ENCODE measurements at places on chromosomes 6 and 20. TPM values are rescaled to one million over a fixed set of nuclear protein-coding genes. Genes with fewer than 3 reads are reported as not detected.
A peak's percentile ranks its signal among the peaks of the same experiment; 100 is the strongest.

GRCh38 chr6:89961481-89961880, 67.2 kb downstream of the GJA10 start:
- DNase-seq = no peak
- no peaks in the 10 kb centered on the region for H3K27me3 ChIP-seq
- peaks cover 50% of the 10 kb centered on the region for H3K36me3 ChIP-seq
- H3K27ac ChIP-seq = peak overlapping the region; percentile 26
- H3K4me3 ChIP-seq = no peak overlapping the region

DNA sequence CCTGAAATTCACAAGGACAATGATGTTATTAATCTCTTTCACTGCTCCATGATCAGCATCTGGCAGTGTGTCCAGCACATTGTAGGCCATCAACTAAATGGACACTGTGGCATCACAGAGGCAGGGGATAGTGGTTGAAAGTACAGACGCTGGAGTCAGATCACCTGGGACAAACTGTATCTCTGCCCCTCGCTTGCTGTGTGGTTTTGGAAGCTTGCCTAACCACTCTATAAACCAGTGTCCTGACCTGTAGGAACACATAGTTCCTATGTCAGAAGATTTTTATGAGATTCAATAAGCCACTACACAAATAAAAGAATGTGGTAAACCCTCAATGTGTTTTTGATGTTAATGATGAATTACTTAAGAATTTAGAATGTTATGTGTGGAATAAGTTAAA, 219.3 kb upstream of the RNF217 start:
- H3K4me1 ChIP-seq = no peaks in the 10 kb centered on the region
- H3K36me3 ChIP-seq = no peaks in the 10 kb centered on the region
- no peak overlapping the region for H3K4me3 ChIP-seq

- DNase-seq = no peak
- H3K27ac ChIP-seq = peak overlapping the region; percentile 18
- no peak overlapping the region for H3K4me3 ChIP-seq
- H3K36me3 ChIP-seq = peaks cover 2% of the 10 kb centered on the region
- H3K4me1 ChIP-seq = peaks cover 11% of the 10 kb centered on the region
Observed at GRCh38 chr20:25321991-25322390, 68.6 kb downstream of the ABHD12 start.

GRCh38 chr6:53439556-53439955, 90.8 kb upstream of the ELOVL5 start:
- no peak for DNase-seq
- H3K36me3 ChIP-seq = no peaks in the 10 kb centered on the region
- no peak overlapping the region for H3K27ac ChIP-seq
- no peaks in the 10 kb centered on the region for H3K4me1 ChIP-seq

The MAP7 gene
- total RNA-seq = 0.14 TPM

DNA sequence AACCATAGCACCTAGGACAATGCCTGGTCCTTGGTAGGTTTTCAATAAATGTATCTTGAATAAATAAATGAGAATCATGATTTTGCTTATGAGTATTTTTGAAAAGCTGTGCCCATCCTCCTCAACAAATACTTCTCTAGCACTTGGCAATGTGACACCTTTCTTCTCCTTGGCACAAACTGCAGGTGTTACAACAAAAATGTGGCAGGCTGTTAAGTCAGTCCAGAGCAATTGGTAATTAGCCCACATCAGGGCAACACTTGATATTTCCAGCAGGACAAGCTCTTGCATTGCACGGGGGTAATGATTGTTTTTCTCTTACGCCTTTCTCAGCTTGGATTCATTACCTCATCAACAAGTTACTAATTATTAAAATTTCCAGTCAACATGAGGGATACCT, 31.6 kb upstream of the SNX9 start:
- no peak overlapping the region for H3K4me3 ChIP-seq
- no peak for DNase-seq
- peaks cover 2% of the 10 kb centered on the region for H3K27me3 ChIP-seq
- no peaks in the 10 kb centered on the region for H3K4me1 ChIP-seq

- peaks cover 14% of the 10 kb centered on the region for H3K36me3 ChIP-seq
- DNase-seq = no peak
- H3K4me1 ChIP-seq = peaks cover 24% of the 10 kb centered on the region
- H3K27me3 ChIP-seq = no peaks in the 10 kb centered on the region
- no peak overlapping the region for H3K4me3 ChIP-seq
Observed at GRCh38 chr6:108576709-108577108, 16.0 kb downstream of the FOXO3 start.

DNA sequence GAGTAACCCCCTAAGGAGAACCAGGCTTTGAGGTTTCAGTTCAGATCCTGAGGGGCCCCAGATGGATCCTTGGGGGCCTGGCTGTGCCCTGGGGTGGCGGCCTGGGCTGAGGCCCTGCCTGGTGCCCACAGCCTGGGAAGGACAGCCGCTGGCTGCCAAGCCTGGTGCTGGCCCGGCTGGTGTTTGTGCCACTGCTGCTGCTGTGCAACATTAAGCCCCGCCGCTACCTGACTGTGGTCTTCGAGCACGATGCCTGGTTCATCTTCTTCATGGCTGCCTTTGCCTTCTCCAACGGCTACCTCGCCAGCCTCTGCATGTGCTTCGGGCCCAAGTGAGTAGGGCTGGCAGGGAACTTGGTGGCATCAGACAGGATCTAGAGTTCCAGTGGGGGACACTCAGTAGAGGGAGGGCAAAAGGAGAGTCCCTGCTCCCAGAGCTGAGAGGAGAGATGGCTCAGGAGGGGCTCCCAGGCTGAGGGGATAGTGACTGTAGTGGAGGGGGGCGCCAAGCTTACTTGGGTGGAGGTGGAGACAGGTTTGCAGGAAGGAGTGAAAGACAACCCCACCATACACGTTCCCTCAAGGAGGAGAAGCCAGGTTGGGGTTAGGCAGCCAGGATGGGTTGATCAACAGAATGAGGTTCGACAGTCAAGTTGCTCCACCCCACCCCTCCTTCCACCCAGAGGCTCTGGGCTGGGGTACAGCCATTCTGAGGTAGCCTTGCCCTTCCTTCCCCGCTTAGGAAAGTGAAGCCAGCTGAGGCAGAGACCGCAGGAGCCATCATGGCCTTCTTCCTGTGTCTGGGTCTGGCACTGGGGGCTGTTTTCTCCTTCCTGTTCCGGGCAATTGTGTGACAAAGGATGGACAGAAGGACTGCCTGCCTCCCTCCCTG, 9.5 kb downstream of the SLC29A1 start:
- H3K36me3 ChIP-seq = peaks cover 5% of the 10 kb centered on the region
- H3K4me1 ChIP-seq = peaks cover 13% of the 10 kb centered on the region
- no peak overlapping the region for H3K4me3 ChIP-seq
- H3K27me3 ChIP-seq = no peaks in the 10 kb centered on the region
- no peak for DNase-seq

GRCh38 chr20:19025430-19026120, 186.9 kb upstream of the SLC24A3 start:
- H3K27ac ChIP-seq = no peak overlapping the region
- no peaks in the 10 kb centered on the region for H3K4me1 ChIP-seq
- no peaks in the 10 kb centered on the region for H3K27me3 ChIP-seq
- no peak for DNase-seq

The PIM1 gene
- total RNA-seq = 445 TPM

- H3K4me3 ChIP-seq = no peak overlapping the region
- no peak for DNase-seq
- H3K36me3 ChIP-seq = no peaks in the 10 kb centered on the region
Observed at GRCh38 chr6:46832816-46833215, 39.6 kb downstream of the MEP1A start.

The KHDC1L gene
- not detected for total RNA-seq

GRCh38 chr20:33995053-33995831, 1.5 kb downstream of the RALY start:
- H3K27me3 ChIP-seq = no peaks in the 10 kb centered on the region
- DNase-seq = no peak
- H3K4me1 ChIP-seq = peaks cover 50% of the 10 kb centered on the region

GRCh38 chr6:35547676-35548075, 35.0 kb upstream of the TULP1 start:
- DNase-seq = no peak
- peaks cover 8% of the 10 kb centered on the region for H3K36me3 ChIP-seq
- H3K4me3 ChIP-seq = no peak overlapping the region
- peaks cover 19% of the 10 kb centered on the region for H3K27me3 ChIP-seq
- no peak overlapping the region for H3K27ac ChIP-seq

The FRK gene
- 0.06 TPM for total RNA-seq

The C4B gene
- total RNA-seq = 4.1 TPM
